ENCODE measurements at places on chromosomes 3 and 15.

DNA sequence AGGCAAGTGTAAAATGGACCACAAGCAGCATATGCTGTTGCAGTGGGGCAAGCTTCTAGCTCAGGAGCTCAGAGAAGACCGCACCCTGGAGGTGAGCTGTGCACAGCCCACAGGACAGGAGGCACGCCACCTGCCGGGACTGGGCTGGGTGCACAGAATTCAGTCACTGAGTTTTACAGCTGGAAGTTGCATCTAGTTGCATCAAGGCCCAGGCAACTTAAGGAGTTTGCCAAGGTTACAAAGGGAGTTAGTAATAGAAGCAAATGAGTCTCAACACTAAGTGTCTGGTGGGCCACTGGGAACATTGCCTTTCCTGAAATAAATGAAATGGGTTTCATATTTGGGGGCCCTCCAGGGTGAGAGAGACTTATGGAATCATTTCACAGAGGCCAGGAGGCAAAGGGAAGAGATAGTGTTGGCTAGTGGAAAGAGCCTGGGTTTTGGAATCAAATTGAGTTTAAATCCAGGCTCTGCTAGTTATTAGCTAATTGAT, 36.0 kb upstream of the TIMP4 start:
- peak; percentile 51 for DNase-seq

GRCh38 chr3:156291272-156292123, 171.1 kb downstream of the KCNAB1 start:
- peak; percentile 11 for DNase-seq

- peak; percentile 70 for DNase-seq
Observed at GRCh38 chr3:15936312-15936711, 138.5 kb upstream of the ANKRD28 start.

DNA sequence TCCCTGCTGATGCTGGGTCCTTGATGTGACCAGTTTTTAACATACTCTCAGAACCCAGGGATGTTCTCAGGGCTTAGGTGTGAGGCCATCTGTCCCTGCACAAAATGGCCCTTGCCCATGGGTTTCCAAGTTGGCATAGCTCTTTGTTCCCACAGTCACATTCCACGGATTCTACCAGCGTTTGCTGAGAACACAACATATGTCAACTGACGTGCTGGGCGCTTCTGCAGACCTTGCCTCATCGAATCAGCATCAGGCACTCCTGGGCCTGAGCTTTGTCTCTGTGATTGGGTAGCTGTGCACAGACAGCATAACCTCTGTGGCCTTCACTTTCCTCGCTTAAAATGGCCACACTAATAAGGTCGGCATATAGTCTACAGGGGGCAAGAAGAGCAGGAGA, 69.0 kb downstream of the MGLL start:
- DNase-seq: no peak

- no peak for DNase-seq
Observed at GRCh38 chr15:70034141-70034540, 63.6 kb downstream of the TLE3 start.

DNA sequence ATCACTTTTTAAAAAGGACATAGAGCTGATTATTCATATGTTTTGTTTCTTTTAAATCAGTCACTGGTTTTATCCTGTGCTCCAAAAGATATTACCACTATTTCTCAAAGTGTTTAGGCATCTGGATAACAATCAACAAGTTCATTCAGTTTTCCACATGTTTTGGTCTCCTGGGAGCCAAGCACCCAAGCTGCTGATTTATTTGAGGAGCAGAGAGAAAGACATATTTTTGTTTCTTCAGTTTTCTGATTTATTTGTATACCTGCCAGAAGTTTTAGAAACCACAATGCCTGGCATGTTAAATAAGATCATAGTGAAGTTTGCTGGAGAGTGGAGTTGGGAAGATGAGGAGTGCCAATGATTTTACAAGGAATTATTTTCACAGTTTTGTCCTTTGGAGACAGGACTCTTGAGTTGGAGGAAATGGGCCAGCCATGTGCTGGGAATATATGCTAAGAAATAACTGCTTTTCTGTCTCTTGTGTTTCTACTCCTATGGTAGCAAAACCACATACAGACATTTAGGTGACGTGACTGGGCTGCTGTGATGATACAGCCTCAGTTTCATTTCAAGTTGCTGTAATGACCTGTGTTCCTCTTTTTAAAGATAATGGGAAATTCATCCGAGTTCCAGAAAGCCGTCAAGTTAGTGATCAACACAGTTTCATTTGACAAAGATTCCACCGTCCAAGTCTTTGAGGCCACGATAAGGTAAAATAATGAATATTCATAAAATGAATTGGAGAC, 11.7 kb downstream of the EDEM1 start:
- no peak for DNase-seq

- no peak for DNase-seq
Observed at GRCh38 chr15:81007428-81008064, 6.8 kb downstream of the TLNRD1 start.

GRCh38 chr3:43753741-43754715, 63.3 kb downstream of the ABHD5 start:
- peak; percentile 85 for DNase-seq

GRCh38 chr15:38058596-38059075, 124.2 kb downstream of the TMCO5A start:
- DNase-seq: no peak

- DNase-seq: no peak
Observed at GRCh38 chr3:28936154-28936553, 344.7 kb upstream of the RBMS3 start.

- DNase-seq: no peak
Observed at GRCh38 chr3:42057561-42058211, 33.5 kb upstream of the TRAK1 start.

DNA sequence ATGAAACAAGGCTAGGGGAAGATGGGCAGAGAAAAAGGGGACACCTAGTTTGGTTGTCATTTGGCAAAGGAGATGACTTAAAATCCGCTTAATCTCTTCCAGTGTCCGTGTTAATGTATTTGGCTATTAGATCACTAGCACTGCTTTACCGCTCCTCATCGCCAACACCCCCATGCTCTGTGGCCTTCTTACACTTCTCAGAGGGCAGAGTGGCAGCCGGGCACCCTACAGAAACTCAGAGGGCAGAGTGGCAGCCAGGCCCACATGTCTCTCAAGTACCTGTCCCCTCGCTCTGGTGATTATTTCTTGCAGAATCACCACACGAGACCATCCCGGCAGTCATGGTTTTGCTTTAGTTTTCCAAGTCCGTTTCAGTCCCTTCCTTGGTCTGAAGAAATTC, 39.6 kb downstream of the DNASE1L3 start:
- DNase-seq: no peak

- DNase-seq: no peak
Observed at GRCh38 chr3:195911946-195912270, 3.6 kb upstream of the TNK2 start.

- DNase-seq: no peak
Observed at GRCh38 chr3:108021131-108021530, 69.7 kb downstream of the CD47 start.

DNA sequence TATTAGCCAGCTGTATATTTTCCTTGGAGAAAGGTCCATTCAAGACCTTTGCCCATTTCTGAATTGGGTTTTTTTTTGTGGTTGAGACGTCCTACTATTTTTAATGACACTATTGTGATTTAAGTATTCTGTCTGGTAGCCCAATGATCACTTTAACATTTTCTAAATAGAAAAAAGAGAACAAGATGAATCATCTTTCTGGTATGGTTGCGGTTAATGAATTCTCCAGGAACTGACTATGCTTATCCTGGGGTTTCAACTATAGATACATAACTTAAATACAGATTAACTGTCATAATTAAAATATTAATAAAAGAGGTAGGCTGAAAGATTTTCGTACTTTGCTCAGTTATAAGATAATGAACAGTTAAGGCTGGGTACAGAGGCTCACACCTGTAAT, 51.9 kb downstream of the PBRM1 start:
- peak; percentile 22 for DNase-seq

DNA sequence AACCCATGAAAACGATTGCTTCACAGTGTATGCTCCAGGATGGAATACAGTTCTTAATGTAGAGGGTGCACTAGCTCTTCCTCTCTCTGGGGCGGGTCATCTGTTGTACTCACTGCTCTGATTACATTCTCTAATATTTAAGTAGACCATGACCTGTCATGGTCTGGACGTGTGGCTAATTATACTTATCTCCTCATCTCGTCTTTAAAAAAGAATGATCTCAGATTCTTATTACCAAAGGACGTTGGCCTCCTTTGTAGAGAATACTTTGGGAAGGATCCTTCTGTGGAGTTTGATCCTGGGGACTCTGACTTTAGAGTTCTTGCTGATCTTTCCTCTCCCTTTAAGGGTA, 48.4 kb upstream of the TRAK1 start:
- no peak for DNase-seq

DNA sequence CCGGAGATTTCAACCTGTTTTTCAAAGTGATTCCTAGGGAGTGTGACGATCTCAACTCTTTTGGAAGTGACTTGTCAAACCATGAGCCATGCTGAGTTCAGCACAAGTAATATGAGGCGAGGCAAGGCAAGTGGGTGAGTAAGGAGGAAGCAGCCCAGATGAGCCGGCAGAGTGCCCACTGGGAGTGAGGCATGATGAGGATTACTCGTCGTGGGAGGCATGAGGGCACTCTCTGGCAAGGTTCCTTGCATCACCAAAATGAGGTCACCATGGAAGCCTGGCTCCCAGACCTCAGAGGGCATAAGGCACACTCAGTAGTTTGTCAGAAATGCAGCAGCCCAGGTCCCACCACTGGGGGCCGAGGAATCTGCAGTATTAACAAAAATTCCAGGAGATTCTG, 636.1 kb downstream of the MAGI1 start:
- peak; percentile 85 for DNase-seq

GRCh38 chr15:51051776-51052175, 42.9 kb downstream of the TNFAIP8L3 start:
- DNase-seq: no peak

GRCh38 chr3:52528586-52529375, 4.9 kb downstream of the NT5DC2 start:
- DNase-seq: no peak

GRCh38 chr3:121981473-121981872, 40.6 kb downstream of the ILDR1 start:
- DNase-seq: no peak

- no peak for DNase-seq
Observed at GRCh38 chr3:155080692-155081091, 573 bp downstream of the MME start.

DNA sequence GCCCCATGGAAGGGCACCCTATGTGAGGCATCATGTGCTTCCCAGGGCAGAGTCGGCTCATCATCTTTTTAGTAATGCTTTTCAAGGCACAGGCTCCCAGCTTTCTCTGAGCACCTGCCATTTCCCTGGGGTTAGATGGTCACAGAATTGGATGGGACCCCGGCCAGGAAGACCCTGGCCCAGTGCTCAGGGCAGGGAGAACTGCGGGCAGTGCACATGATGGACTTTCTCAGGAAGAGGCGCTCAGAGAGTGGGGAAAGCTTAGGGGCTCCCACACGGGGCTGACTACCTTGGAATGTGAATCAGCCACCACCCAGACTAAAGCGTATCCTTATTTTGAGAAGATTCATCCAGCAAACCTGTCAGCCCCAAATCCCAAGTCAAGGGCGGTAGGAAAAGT, 16.5 kb upstream of the SKOR1 start:
- no peak for DNase-seq

- no peak for DNase-seq
Observed at GRCh38 chr3:40649346-40649745, 124.6 kb downstream of the ZNF621 start.

DNA sequence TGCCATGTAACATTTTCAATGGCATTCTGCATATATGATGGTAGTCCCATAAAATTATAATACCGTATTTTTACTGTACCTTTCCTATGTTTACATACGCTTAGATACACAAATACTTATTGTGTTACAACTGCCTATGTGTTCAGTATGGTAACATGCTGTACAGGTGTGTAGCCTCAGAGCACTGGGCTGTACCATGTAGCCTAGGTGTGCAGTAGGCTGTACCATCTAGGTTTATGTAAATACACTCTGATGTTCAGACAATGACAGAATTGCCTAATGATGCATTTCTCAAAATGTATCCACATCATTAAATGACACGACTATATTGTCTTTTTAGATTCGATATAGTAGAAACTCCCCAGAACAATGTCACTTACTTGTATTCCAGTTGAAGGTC, 22.7 kb downstream of the CD80 start:
- DNase-seq: no peak

- no peak for DNase-seq
Observed at GRCh38 chr3:135260025-135260424, 465.0 kb downstream of the EPHB1 start.

GRCh38 chr15:38782156-38782555, 217.5 kb upstream of the RASGRP1 start:
- no peak for DNase-seq

DNA sequence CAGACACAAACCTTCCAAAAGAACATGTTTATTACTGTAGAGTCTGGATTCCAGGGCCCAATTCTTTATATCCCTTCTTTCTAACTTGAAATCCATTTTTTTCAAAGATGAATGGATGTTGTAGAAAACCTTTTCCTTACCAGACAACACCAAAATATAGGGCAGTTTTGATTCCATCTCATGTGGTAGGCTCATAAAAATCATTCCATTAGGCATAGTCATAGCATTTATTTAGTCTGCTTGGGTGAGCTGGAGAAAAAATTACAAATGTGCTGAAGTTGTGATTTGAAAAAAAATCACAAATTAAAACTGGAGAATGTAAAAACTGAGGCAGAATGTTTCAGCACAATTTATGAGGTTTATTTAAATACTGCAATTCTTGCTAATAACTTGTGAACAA, 199.3 kb upstream of the TBC1D5 start:
- peak; percentile 11 for DNase-seq

DNA sequence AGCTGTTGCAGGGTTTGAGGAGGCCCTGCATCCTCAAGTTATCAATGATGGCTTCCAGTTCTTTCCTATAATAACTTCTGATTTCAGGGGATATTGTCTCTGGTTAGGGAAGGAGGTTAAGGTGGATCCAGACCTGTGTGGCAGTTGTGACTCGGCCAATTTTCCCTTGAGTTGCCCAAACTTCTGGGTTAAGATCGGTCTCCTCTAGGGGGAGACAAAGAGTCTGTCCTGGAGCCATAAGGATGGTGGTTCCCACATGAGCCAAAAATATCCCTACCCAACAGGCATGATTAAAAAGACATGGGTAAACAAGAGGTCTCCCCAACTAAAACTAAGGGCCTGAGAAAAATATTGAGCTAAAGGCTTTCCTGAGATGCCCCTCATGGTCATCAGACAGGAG, 227.5 kb upstream of the MDFIC2 start:
- DNase-seq: no peak

GRCh38 chr3:29070959-29071634, 209.8 kb upstream of the RBMS3 start:
- DNase-seq: peak; percentile 7

All from fibroblast of skin of right quadriceps (primary cell).